ENCODE measurements at places on chromosomes 12 and 14.

GRCh38 chr14:75328558-75329155 lies 50.0 kb downstream of the FOS start:
- DNase-seq = no peak

GRCh38 chr14:105084741-105085571 lies 19.7 kb upstream of the GPR132 start:
- DNase-seq = no peak

GRCh38 chr12:76546889-76547288 lies 12.7 kb downstream of the OSBPL8 start:
- no peak for DNase-seq

- DNase-seq = no peak
Measured at GRCh38 chr12:2961705-2962104, 2.5 kb downstream of the TEAD4 start.

DNA sequence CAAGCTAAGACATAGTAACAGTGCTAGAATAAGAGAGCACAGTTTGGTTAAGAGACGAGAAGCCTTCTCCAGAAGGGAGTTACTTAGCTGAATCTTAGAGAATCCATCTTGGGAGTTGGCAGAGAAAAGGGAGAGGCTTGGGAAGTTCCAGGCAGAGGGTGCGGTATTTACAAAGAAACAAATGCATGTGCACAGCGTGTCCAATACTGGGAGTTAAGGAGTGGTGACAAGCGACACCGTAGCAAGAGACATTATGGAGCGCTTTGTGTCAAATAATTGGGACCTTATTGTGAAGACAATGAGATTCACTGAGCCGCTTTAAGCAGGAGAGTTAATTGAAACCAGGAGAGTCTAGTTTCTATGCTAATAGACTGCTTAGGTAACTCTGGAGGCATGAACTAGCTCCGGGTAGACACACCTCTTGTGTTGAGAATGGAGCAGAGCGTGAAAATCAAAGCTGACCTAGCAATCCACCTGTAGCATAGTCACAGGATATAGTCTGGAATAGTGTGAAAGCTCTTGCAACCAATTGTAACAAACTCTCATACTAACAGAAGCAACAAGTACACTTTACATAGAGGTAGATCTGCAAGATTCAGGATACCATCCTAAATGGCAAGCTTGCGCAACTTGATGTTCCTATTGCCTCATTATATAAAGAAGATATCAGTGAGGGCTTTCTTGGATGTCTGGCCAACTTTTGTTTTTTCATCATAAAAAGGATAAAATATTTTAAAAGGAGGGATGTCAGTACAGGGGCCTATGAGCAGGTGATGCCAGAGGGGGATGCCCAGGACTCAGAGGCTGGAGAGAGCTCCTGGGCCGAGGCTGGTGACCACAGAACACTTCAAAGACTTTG lies 5.3 kb downstream of the ALDH1L2 start:
- DNase-seq = no peak

DNA sequence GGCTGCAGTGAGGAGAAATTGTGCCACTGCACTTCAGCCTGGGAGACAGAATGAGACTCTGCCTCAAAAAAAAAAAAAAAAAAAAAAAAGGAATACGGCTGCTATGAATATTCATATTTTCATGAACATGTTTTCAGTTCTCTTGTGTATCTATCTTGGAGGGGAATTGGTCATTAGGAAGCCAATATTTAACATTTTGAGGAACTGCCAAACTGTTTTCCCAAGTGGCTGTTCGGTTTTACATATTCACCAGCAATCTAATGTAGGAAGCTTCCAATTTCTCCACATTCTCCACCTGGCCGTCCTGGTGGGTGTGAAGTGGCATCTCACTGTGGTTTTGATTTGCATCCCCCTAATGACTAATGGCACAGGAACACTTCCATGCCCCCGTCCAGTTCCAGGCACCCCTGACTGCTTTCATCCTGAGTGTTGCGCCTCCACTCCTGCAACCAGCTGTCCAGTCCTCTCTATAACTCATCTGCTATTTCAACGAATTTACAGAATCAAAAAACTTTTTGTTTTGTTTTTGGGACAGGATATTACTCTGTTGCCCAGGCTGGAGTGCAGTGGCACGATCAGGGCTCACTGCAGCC lies 5.7 kb downstream of the STXBP6 start:
- no peak for DNase-seq

GRCh38 chr14:58354808-58355207 lies 40.9 kb upstream of the TOMM20L start:
- DNase-seq = no peak

GRCh38 chr14:80669426-80669825 lies 272.1 kb downstream of the CEP128 start:
- DNase-seq = no peak

DNA sequence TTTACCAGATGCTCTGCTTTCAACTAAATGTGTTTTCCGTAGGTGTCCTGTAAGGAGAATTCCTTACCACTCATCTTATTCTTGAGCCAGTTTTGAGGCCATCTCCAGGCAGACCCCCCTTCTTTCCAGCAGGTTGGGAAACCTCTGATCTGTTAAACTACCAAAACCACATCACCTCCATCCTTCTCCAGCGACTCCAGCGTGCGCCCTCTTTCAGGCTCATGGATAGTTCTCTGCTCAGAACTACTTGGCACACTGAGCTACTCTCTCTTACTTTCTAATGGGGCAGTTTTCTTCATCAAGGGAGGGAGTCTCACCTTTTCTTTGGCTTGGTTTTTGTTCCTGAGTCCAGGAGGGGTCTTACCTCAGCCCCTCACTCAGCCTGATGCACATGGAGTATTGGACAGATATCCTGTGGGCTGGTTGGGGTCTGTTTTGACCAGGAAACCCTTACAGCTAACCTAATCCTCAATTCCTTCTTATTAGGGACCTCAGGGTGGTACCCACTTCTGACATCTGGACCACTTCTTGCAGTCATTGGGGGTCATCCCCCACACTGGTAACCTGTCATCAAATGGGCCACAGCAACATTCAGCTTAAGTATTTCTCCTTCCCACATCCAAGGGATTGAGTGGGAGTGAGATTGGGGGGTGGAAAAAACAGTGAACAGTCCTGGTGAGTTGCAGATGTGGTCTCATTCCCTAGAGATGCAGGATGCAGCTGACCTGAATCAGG lies 5.2 kb downstream of the DHRS2 start:
- no peak for DNase-seq

- no peak for DNase-seq
Measured at GRCh38 chr12:69480698-69481097, 10.5 kb downstream of the FRS2 start.

GRCh38 chr12:106139422-106140171 lies 843 bp upstream of the NUAK1 start:
- DNase-seq = peak; percentile 53

- peak; percentile 47 for DNase-seq
Measured at GRCh38 chr12:119659289-119659897, 8.5 kb upstream of the PRKAB1 start.

DNA sequence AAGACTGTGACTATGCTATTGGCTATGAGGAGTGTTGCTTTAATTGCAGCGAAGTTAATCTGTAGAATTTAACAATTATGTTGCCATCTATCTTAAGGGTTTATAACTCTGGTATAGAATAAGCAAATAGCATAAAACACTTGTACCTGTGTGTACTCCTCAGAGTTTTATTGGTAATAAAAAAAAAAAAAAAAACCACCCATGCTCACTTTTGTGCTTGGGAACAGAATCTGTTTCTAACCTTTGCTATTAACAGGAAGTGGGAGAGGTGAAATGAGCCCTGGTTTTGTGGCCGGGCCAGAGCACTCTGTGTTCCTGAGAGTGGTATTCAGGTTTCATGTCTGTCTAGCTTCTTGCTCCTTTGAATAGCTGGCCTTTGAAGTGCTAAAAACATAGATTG lies 53.1 kb downstream of the PDE3A start:
- no peak for DNase-seq

- no peak for DNase-seq
Measured at GRCh38 chr12:123278101-123278627, 6.5 kb upstream of the CDK2AP1 start.

GRCh38 chr12:91216871-91217270 lies 34.3 kb upstream of the DCN start:
- no peak for DNase-seq

- no peak for DNase-seq
Measured at GRCh38 chr14:63551332-63551731, 8.2 kb upstream of the PPP2R5E start.

DNA sequence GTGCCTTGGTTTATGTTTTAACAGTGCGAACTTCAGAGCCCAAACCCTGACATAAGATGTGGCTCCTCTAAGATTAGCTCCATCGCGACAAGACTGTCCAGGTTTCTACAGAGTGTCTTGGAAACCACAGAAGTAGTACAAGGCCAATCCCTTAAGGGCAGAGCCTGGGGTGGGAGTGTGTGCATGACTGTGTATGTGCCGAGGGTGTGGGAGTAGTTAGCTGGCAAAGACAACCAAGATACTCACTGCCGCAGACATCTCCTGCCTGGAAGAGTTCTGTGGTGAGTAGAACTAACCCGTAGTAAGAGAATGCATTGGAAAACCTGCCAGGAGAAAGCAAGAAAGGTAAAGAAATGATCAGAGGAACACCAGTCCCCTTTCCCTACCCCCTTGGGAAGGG lies 54.1 kb downstream of the DAO start:
- DNase-seq = no peak

GRCh38 chr12:23824358-23824757 lies 125.1 kb downstream of the SOX5 start:
- DNase-seq = no peak

DNA sequence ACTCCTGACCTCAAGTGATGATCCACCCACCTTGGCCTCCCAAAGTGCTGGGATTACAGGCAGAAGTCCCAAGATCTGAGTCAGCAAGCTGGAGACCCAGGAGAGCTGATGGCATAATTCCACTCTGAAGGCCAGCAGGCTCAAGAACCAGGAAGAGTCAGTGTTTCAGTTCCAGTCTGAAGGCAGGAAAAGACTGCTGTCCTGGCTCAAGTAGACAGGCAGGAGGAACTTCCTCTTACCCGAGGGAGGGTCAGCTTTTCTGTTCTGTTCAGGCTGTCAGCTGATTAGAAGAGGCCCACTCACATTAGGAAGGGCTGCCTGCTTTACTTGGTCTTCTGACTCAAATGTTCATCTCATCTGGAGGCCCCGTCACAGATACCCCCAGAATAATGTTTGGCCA lies 206.0 kb upstream of the MYL2 start:
- no peak for DNase-seq

GRCh38 chr12:2691345-2692071 lies 103.3 kb upstream of the FKBP4 start:
- no peak for DNase-seq

DNA sequence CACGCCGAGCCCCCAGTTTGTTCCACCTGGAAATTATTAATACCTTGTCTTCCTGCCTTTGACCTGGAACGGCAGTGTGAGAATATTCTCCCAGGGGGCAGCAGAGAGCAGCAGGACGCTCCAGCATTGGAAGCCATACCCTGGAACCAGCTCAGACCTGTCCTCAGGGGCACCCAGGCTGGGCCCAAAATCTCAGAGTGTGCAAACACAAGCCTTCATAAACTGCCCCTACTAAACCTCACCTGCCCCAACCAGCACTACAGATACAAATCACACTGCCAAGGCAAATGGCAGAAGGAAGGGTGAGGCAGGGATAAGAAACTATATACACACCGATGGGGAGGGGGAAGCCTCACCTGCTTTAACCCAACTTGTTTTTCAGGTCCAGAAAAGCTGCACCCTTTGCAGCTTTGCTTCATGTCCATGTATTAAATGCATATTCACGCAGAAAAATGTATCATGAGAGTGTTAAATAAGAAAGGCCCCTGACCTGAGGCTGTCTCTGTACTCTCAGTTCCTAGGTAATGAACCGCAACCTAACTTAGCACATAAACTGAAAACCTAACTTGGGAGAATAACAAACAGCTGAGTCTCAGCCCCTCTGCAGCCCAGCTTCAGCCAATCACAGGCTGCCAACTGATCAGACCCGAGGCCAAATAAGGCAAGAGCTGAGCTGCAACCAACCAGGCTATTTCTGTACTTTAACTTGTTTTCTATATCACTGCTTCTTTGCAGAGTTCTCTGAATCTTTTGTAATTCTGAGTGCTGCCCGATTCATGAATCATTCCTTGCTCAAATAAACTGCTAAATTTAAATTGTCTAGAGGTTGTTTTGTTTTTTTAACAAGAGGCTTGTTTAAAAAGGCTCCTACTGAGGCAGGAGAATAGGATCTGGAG lies 130.1 kb downstream of the SPTSSA start:
- DNase-seq = peak; percentile 8

DNA sequence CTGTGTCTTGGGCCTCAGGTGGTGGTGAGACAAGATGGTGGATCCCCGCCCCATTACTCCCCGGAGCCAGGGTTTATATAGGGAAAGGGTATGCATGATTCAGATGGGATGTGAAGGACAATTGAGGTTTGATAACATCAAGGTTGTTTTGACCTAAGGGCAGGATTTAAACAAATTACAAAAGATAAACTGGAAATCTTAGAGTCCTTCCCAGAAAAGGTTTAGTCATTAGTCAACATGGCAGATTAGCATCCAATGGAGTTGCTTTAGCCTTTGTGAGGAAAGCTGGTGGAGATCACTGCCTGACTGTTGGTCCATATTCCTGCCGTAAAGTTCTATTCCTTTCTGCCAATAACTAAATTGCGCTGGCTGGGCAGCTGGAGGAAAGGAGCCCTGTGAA lies 15.6 kb upstream of the FRMD6 start:
- DNase-seq = no peak

GRCh38 chr12:59859171-59859510 lies 263.3 kb downstream of the SLC16A7 start:
- no peak for DNase-seq

GRCh38 chr14:79011091-79011919 lies 841.1 kb downstream of the NRXN3 start:
- DNase-seq = peak; percentile 46

DNA sequence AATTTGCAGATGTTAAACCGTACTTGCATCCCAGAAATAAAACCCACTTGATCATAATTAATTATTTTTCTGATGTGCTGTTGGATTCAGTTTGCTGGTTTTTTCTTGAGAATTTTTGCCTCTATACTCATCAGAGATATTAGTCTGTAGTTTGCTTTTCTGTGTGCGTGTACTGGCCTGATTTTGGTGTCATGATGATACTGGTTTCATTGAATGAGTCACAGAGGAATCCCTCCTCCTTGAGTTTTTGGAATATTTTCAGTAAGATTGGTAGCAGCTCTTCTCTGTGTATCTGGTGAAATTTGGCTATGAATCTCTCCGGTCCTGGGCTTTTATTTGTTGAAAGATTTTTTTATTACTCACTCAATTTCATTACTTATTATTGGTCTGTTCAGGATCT lies 100.4 kb upstream of the PMCH start:
- no peak for DNase-seq

- no peak for DNase-seq
Measured at GRCh38 chr12:132554845-132555630, 55.3 kb downstream of the LRCOL1 start.

GRCh38 chr12:108309674-108310312 lies 29.3 kb downstream of the CMKLR1 start:
- no peak for DNase-seq
